Stimulated activated naive CD8-positive, alpha-beta T cell treated with anti-CD3 and anti-CD28 coated beads, Interleukin-15, Interleukin-2, amounts not matched to agents 100 U/mL and 50 U/mL, for 24 hours (primary cell): ENCODE measurements at places on chromosomes 3 and 15.

DNA sequence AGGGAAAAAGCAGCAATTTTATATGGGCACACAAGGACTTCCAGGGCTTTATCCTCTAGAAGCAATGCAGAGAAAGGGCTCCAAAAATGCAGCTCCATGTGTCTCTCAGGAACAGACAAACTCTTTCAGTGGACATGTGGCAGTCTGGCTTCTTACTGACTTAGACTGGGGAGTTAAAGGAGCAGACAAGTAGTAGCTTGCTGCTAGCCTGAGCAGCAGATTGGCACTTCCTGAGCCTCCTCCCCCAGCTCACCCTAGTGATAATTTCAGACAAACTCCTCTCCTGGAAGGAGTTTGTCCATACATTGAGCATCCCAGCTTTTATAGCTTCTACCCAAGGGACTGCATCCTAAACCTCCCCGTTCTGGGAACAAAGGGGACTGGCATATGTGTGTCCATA is 101.7 kb upstream of the MANF start:
- no peak for DNase-seq

- DNase-seq: no peak
Observed at GRCh38 chr3:34678575-34678974, 880.1 kb downstream of the PDCD6IP start.

GRCh38 chr3:37330466-37330865 is 156.1 kb upstream of the LRRFIP2 start:
- DNase-seq: no peak

GRCh38 chr15:95470529-95470928 is 860.0 kb upstream of the NR2F2 start:
- no peak for DNase-seq

DNA sequence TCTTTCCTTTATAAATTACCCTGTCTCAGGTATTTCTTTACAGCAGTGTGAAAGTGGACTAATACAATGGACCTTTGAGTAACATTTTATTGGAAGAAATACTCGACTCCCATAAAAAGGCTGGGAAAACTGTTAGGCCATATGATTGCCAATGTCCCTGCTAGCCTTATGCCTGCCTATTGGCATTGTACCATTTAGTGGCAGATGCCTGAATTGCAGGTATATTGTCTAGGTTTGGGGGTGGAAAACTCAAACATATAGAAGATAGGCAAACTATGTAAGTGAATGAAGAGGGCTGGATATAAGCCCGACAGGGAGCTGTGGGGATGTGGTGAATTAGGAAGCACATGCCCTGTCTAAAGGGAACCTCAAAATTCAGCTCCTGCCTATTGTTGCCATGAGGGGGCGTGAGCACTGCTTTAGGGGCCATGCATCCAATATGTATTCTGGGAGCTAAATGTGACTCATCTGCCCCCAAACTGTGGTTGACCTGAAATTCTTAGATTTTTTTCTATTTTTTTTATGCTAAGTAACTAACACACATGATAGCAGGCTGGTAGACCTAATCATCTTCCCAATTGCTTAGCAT is 65.2 kb upstream of the TRA2B start:
- no peak for DNase-seq

GRCh38 chr3:16666206-16666605 is 61.0 kb upstream of the DAZL start:
- no peak for DNase-seq
